GM04504 (cell line): ENCODE measurements at places on chromosomes 2 and 18.

DNA sequence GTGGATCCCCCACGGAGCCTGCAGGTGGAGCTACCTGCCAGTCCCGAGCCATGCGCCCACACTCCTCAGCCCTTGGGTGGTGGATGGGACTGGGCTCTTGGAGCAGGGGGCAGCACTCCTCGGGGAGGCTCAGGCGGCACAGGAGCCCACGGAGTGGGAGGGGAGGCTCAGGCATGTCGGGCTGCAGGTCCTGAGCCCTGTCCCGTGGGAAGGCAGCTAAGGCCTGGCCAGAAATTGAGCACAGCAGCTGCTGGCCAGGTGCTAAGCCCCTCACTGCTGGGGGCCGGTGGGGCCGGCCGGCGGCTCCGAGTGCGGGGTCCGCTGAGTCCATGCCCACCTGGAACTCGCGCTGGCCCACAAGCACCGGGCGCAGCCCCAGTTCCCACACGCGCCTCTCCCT lies 91.7 kb upstream of the ACVR1 start:
- DNase-seq: no peak

DNA sequence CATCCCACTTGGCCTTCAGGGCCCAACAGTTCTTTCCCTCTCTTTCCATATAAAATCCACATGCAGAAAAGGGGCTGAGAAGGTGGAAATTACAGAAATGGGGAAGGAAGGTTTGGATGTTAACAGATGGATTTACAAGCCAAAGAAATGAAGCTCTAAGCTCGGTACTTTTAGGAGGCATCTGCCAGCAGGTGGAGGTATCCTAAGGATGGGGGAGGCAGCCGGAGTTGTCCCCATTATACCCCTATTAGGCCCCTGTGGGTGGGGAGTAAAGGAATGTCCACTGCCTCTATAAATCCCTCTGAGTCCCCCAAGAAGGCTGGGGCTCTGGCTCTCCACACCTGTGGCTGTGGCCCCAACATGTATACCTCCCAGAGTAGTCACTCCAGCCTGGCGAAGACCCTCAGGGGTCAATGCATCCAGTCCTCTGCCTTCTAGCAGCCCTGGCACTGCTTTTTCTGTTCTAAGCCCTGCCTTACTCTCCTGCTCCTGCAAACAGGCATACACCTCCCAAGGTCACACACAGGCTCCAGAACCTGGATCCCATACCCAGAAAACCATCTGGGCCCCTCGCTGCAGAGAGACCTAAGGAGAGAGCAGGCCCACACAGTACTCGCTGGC lies 1.2 kb downstream of the FBXO41 start:
- no peak for DNase-seq

GRCh38 chr2:118056165-118056534 lies 32.1 kb upstream of the INSIG2 start:
- no peak for DNase-seq

DNA sequence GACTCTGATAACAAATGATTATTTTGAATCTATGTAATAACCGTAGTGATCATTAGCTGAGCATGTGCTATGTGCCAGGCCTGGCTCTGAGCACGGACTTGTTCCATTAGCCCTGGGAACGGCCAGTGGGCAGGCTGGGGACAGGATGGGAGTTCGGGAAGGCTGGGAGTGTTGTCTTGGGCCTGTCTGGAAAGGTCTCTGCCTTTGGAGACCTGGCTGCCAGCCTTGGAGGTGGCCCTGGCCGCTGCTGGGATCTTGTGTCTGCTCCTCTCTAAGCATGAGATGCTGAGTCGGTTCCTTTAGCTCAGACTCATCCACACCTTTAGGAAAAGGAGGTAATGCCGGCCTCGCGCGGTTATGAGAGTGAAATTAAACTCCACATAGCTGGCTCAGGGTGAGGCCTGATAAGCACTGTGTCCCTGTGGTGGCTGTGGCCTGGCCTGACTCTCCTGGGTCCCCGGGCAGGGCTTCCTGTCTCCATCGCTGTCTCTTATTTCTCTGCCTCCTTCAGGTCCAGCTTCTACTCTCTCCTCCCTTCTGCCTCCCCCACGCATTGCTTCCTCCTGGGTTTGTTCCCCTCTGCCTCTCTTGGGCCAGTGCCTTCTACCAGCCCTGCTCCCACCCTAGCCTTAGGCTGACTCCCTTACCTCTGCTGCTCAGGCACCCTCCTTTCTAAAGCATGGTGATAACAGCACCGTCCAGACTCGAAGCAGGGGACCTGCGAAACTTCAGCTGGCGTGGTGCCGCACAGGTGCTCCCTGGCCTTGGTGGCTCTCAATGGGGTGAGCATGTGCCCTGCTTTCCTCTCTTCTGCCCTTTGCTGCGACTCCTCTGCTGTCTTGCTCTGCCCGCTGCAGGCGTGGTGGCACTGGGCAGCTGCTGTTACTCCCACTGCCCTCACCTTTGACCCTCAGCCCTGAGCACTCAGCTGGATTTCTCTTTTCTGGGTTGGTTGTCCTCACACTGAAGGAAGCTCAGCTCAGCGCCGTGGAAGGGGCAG lies 41.8 kb downstream of the NCK2 start:
- DNase-seq: no peak

- DNase-seq: peak; percentile 24
Measured at GRCh38 chr2:135904341-135904989, 28.2 kb upstream of the MCM6 start.

DNA sequence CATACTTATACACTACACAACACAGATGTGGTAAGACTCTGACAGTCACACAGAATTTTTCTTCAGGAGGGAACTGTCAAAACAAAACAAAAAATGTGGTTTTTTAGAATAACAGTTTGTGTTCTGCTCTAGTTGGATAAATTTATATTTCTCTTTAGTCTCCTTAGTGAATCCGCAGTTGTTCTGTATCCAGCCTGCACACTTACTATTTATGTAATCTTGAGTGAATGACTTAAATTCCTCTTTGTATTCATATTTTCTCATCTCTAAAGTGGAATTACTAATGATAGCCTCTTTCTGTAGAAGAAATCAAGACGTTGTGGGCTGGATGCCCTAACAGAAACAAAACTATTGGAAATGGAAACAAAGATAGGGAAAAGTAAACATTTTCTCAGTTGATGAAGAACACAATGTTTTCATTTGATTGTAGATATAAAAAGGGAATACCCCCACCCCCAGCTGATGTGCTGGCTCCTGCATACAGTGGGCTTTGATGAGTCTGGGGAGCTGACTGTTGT lies 375.2 kb downstream of the TRIB2 start:
- no peak for DNase-seq

- no peak for DNase-seq
Measured at GRCh38 chr2:127183771-127184170, 36.3 kb downstream of the CYP27C1 start.

DNA sequence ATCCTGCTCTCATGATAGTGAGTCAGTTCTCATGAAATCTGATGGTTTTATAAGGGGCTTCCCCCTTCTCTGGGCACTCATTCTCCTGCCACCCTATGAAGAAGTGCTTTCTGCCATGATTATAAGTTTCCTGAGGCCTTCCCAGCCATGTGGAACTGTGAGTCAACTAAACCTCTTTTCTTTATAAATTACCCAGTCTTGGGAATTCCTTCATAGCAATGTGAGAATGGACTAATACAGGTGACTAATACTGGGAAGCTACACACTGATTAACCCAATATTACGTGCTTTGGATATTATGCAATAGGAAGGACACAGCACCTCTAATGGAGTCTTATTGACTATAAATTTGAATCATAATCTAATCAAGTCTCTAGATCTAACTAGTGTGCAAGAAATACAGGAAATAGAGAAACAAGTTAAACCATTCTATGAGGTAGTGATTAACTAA lies 107.2 kb upstream of the ETAA1 start:
- DNase-seq: no peak

- no peak for DNase-seq
Measured at GRCh38 chr2:8282858-8283252, 399.0 kb upstream of the ID2 start.

DNA sequence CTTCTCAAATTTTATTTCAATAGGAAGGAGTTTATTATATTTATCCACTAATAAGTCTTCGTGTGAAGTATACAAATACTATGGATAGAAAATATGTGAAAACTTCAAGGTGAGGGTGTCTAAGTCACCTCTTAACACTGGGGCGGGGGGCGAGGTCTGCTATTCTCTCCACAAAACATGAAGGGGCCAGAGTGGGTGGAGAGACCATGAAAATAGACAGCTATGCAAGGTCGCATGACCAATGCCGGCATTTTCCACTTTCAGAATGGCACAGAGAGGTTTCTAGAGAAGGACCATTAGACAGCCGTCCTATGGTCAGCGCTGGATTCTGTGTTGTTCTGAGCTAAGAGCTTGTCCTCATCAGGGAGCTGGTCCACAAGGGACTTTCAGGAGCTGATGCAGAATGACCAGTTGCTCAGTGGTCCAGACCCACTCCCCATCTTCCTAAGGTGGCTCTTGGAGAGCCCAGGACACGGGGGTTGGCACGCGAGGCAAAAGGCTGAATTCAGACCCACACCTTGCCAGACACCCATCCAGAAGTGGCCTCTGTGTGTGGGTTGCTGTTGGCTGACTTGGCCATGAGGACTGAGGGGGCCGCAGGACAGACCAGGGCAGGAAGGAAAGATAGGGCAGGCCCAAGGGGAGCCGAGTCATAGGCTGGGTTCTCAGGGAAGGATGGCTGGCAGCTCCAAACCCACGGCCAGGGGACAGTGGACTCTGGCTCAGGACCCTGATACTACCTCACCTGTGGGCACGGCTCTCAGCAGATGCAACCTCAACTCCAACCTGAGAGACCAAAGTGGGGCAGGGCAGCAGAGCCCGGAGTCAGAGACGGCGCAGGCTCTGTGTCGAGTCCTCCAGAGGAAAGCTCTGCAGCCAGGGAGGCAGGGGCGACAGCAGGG lies 69.8 kb downstream of the NDUFA10 start:
- DNase-seq: no peak

- no peak for DNase-seq
Measured at GRCh38 chr2:197128126-197128525, 182.5 kb downstream of the ANKRD44 start.

DNA sequence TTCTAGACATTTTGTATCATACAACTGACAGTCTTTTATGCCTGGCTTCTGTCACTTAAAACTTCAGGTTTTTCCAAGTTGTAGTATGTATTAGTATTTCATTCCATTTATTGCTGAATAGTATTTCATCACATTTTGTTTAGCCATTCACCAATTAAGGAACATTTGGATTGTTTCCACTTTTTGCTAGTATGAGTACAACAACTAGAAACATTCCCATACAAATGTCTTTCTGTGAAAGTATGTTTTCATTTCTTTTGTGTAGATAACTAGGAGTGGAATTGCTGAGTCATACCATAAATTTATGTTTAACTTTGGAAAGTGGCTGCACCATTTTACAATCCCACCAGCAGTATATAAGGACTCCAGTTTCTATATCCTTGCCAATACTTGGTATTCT lies 135.9 kb downstream of the ATAD2B start:
- peak; percentile 60 for DNase-seq

- DNase-seq: no peak
Measured at GRCh38 chr2:110843959-110844510, 111.7 kb downstream of the ACOXL start.

DNA sequence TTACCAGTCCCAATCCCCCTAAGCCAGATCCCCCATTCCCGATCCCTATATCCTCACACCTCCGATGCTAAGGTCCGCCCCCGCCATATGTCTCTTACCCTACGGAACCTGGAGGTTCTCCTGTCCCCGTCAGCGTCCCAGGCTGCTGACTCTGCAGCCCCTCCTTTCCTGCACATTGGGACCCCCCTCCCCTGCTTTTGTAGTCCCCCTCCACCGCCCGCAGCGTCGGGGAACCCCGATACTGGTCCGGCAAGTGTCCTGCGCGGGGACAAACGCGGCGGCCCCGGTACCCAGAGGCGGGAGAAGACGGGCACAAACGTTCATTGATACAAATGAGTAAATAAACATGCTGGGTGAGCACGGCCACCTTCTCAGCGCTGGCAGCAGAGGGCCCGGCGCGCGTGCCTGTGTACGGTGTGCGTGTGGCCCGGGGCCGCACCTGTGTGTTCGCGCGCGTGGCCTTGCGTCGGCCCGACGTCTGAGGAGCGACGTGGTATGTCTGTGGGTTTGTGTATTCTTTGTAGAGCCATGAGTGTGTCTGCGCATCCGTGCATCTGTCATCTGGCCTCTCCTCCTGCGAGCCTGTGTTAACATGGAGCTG lies 2.0 kb upstream of the CYP26B1 start:
- no peak for DNase-seq

DNA sequence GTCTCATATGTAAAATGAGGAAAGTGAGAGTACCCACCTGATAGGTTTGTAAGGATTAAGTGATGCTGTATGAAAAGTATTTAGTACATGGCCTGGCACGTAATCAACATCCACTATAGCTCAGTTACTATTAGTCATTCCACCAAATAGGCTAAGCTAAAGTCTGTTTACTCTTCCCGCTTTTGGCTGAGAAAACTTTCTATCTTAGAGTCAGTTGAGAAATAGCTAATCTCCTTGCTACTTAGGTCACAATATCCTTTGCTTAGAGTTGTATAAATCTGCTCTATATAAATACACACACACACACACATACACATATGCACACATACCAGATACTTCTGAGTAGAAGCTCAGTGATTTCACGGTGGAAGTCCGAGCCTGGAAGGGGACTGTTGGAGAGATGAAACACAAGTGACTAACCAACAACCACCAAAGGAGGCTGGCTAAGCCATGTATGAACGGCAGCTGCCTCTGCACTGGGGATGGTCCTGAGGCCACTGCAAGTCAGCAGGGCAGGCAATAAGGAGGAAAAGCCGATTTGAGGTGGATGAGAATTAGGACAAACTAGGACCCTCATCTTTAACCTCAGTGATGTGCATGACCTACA lies 104.6 kb upstream of the EPHA4 start:
- DNase-seq: no peak

DNA sequence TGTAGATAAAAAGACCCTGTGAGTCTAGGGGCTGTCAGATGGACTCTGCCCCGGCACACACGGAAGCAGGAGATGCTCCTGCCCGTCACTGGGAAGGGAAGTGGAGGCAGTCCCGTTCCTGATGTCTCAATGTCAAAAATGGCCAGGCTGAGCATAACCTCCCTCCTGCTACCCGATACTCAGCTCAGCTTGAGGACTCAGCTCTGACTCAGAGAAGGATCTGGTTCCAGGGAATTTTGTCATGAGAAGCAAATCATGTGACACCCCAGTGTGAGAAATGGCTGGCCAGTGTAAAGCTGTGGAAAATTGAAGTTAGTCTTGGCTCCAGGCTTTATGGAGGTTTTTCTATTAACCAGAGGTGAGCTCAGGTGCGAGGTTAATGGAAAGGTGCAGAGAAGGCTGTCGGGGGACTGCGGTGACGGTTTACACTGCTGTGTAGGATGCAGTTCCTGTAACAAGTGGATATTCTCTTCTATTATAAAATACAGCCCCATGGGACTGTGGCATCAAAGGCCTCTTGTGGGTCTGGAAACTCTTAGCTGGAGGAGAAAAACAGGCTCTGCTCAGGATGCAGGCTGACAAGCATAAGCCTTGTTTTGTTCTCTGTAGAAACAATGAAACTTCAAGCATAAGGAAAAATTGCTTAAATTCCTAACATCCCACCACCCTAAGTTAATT lies 24.7 kb upstream of the AGAP1 start:
- peak; percentile 80 for DNase-seq
